ENCODE measurements at places on chromosomes 13 and 19.

- no peak for DNase-seq
These were observed 38.3 kb upstream of the HMGB1 start for GRCh38 chr13:30504081-30504480.

DNA sequence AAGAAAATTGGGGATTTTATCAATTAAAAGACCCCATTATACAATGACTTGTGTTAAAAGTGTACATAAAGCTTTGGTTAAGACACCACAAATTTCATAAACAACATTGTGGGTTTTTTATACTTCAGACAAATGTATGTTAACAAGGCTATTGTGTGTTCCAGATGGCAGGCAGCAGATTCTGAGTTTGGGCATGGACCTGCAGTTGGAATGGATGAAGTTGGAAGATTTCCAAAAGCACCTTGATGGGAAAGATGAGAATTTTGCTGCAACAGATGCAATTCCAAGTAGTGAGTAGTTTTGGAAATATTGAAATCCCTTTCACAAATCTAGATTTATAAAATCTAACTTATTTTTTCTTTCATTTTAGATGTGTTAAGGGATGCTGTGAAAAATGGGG lies 25.4 kb downstream of the MPHOSPH8 start:
- no peak for DNase-seq

GRCh38 chr19:35164418-35164817 lies 9.9 kb downstream of the FXYD5 start:
- DNase-seq: no peak

- peak; percentile 86 for DNase-seq
These were observed 5.3 kb downstream of the DHPS start for GRCh38 chr19:12676384-12676792.

- no peak for DNase-seq
These were observed 14.8 kb downstream of the LYPD3 start for GRCh38 chr19:43450545-43450997.

DNA sequence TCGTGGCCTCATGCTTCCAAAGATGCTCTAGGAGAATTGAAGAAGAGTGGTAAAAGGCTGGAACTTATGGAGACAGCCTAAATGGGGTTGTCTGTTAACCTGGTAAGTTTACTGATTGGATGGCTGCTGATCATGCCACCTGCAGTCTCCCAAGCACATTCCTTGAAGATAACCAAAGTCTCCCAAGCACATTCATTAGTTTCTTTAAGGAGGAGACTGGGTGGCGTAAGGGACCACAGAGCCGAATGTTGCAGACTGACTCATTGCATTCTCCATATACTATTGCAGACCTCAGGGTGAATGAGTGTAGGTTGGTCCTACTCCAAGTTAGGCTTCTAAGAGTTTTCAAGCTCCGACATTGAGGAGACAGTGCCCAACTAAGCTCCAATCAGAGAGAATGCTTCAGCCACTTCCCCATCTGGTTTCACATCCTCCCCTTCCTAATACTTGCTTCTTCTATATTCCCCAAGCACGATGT lies at the start of gene IGFL3:
Gene IGFL3 (minus strand): TSS at position 51 of the 478 bp plus-strand sequence. CDS start 39 bp downstream, at position 12.
- DNase-seq: no peak

DNA sequence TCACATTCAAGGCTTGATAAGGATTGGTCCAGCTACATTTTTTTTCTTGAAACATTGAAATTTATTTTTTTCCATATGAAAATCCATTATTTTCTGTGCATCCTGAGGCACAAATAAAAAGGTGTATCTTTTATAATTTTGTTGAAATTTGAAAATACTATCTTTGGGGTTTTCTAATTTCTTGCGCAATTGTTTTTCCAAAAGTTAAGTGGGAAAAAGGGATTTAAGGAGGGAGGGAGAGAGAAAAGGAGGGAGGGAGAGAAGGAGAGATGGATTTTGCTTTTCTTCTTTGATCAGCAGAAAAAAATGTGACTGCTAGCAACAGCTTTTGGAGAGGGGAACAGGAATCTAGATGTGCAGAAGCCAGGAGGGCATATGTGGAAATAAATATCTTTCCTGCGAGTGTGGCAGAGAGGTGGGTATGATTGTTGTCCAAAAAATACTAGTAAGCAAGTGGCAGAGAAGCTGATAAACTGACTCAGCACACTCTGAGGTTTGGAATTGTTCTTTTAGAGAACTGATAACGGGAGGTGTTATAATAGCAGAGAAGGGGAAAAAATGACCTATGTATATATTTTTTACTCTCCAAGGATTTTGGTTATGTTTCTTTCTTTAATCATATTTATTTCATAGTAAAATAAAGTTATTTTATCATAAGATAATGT lies 61.2 kb upstream of the EDNRB start:
- DNase-seq: no peak

DNA sequence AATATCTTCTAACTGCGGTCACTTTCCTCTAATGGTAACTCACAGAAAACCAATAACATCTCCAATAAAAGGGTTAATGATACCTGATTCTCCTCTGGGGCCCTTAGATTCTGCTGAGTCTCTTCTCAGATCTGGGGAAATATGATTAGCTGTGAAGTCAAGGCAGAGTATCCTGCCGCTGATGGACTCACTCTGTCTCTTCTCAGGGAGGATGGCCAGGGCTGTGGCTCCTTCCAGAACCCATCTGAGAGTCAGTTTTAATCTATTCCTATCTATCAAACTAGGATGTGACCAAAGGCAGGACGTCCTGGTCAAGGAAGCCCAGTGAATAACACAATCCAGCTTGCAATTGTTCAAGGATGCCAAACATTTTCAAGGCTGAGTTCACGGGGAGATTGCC lies 109.8 kb downstream of the SLC10A2 start:
- DNase-seq: no peak

GRCh38 chr13:102648046-102648445 lies 46.8 kb downstream of the METTL21C start:
- no peak for DNase-seq

DNA sequence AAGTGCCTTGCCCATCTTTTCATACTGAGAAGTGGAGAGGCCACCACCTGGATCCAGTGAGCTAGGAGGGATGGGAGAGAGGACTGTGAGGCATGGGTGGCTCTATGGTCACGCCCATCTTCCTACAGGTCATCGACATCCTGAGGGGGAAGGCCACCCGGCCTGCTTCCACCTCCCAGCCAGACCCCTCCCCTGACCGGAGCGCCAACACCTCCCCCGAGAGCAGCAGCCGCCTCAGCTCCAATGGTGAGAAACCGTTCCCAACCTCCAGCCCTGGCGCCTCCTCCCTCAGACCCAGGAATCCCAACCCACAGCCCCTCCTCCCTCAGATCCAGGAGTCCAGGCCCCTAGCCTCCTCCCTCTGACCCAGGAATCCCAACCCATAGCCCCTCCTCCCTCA lies 10.1 kb downstream of the BCL3 start:
- no peak for DNase-seq

DNA sequence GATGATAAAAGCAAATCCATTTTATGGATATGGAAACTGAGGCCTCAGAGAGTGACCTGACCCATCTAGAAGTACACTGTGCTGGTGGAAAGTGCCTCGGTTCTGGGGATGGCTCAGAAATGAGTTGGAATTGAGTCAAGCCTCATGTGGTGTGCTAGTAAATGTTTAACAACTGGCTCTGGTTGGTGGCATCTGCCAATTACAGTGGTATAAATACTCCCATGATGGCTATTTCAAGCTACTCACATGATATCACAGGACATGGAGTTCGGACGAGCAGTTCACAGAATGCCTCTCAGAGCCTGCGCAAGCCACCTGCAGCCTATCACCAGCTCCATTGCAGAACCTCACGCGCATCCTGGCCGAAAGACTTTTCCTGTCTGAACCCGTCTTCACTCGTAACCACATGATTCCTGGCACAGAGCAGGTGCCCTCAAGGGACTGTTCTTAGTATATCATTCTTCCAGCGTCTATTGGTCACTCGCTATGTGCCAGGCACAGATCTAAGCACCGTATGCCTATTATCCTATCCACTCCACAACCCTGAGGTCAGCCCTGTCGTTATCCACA lies 9.1 kb downstream of the TMEM150B start:
- DNase-seq: no peak

GRCh38 chr19:30780032-30780431 lies 407.8 kb downstream of the ZNF536 start:
- no peak for DNase-seq

- DNase-seq: no peak
These were observed 140.7 kb downstream of the KCTD12 start for GRCh38 chr13:76745261-76746200.

- DNase-seq: no peak
These were observed 1193.8 kb downstream of the SLITRK1 start for GRCh38 chr13:82688400-82688994.

GRCh38 chr19:20503476-20503875 lies 62.1 kb downstream of the ZNF737 start:
- no peak for DNase-seq

DNA sequence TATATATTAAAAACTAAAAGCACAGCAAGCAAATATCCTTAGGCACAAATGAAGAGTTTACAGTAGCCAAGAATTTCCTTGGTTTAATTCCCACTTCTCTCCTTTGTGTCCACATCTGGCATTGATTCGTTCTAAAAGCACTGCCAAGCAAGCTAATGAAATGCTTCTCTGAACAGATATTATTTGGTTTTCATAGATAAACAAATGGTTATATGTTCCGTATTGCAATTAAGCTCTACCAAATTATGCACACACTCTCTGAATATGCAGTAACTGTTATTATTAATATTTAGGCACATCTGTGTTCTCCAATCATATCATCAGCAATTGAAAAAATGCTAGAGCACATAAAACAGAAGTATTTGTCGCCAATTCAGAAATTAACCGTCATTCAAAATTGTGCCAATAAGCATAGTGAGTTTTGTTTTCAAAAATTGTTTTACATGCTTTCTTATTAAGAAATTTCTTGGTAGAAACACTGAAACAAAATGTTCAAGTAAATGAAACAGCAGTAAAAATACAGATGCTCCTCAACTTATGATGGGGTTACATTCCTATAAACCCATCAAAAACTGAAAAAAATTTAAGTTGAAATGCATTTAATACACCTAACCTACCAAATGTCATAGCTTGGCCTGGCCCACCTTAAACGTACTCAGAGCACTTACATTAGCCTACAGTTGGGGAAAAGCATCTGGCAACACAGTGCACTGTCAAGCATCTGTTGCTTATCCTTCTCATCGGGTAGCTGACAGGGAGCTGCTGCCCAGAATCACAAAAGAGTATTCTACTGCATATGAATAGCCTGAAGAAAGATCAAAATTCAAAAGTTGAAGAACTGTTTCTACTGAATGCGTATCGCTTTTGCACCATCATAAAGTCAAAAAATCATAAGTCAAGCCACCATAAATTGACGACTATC lies 2134.7 kb downstream of the PCDH9 start:
- no peak for DNase-seq

GRCh38 chr19:2653710-2654707 lies 48.5 kb downstream of the GNG7 start:
- DNase-seq: no peak

DNA sequence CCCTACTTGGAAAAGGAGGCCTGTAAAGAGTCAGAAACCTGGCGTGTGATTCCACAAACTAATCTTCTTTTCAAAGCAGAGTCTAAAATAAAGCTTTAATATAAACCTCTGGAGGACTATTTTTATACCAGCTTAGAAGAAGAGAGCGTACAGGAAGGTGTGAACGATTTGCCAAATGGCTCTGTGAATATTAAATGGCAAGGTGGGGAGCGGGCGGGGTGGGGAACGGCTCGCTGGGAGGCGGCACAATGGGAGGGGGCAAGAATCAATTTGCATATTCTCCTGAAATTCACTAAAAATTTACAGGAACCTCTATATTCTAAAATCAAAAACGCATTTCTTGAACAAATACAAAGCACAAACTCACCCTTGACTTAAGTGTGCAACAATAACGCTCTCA lies 982 bp downstream of the ZNF780B start:
- no peak for DNase-seq

GRCh38 chr13:97695684-97696083 lies 257.8 kb upstream of the IPO5 start:
- DNase-seq: no peak

GRCh38 chr13:49308921-49309408 lies 61.2 kb downstream of the CDADC1 start:
- DNase-seq: no peak

GRCh38 chr13:41554626-41555386 lies 97.5 kb downstream of the RGCC start:
- no peak for DNase-seq

GRCh38 chr13:49499889-49500660 lies 4.3 kb downstream of the PHF11 start:
- DNase-seq: peak; percentile 4

DNA sequence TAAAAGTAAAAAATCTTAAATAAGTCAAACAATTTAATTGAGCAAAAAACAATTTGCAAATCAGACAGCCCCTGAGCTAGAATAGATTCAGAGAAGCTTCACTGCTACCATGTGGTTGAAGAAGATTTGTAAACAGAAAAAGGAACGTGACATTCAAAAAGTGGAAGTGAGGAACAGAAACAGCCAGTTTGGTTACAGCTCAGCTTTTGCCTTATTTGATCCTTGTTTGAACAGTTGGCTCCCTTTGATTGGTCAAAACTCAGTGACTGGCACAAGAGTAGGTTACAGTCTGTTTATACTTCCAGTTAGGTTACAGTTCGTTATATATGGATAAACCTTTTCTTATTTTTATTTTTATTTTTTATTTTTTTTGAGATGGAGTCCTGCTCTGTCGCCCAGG lies 5.8 kb downstream of the ZNF221 start:
- no peak for DNase-seq

DNA sequence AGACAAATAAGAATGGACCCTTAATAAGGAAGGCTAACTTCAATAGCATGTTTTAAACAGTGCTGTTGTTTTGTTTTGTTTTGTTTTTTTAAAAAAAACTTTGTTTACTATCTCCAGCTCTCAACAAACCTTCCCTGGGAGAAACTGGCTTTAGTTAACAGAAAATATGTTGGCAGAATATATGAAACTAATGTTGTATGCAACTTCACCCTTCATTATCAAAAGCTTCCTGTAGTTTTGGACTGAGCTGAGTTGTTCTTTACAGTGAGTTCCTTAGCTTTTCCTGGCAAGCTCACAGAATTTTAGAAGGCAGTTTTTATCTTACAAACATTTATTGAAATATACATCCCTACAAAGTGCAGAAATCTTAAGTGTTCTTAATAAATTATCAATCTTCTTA lies 2480.7 kb upstream of the PCDH20 start:
- no peak for DNase-seq

- DNase-seq: no peak
These were observed 15.8 kb downstream of the GPR180 start for GRCh38 chr13:94617389-94618000.
